Pancreas (tissue), 10 donors: ENCODE measurements at places on chromosomes 4 and X. TPM values are rescaled to one million over a fixed set of nuclear protein-coding genes. Genes with fewer than 3 reads are reported as not detected.

The BMX gene
- polyA plus RNA-seq = 0.27 TPM

The RAI2 gene
- 8.1 TPM for polyA plus RNA-seq

DNA sequence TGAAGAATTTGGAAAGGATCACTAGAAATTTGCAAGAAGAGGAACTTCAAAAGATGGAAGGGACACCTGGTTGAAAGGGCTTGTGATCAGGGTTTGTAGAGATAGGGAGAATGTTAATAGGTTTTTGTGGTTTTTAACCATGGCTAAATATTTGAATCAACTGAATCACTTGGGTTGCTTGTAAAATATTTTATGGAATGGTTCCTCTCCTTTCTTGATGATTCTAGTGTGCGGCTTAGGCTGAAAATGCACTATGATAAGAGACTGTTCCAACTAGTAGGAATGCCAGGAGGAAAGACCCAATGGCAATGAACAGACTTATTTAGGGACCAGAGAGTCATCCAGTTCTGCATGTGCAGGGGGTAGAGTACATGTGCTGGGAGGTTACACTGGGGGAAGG is 408.2 kb downstream of the ARHGAP24 start:
- DNase-seq = no peak

The RNF113A gene
- 9.9 TPM for polyA plus RNA-seq

The SYTL4 gene
- polyA plus RNA-seq = 23.7 TPM

DNA sequence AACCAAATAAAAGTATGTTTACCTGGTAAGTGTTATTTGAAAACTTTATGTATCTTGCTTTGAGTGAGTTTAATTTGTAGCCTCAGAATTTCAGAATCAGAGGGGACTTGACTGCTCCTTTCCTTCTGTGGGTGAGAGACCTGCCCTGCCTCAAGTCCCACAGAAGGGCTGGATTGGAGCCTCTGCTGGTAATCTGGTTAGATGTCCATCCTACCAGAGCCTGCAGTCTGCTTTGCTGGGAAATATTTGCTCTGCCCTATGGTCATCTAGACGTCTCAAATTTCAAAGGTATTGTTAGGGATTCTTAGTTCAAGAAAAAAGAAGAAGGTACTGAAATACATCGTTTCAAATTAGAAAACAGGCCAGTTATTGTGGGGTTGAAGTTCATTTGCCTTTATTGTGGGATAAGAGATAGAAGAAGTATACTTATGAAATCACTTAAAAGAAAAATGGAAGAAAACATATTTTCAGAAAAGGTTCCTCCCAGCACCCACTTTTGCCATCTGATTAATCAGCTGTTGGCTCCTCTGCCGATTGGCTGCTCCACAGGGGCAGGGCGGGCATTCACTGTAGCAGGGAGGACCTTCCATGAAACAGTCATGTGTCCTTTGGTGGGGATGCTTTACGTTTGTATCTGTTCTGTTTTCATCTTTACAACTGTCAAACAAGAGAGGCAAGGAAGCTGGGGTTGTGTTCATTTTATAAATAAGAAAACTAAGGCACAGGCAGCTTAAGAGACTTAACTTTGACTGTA is 73.3 kb upstream of the TLR2 start:
- DNase-seq = no peak

DNA sequence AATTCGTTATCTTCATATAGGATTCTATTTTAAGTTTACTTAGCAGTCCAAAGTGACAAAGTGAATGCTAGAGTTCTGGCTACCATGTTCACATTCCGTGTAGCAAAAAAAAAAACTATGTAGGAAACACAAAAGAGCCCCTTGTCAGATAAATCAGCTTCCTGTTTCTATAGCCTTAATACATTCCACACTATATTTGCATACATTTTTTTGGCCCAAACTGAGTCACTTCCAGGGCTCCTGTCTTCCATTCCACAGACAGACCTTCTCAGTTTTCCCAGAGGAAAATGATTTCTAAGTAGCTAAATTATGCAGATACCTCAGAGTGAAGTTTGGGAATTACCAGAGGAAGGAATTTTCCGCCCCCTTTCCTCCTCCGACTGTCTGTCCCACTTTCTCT is 841.9 kb upstream of the HS3ST1 start:
- DNase-seq = no peak

DNA sequence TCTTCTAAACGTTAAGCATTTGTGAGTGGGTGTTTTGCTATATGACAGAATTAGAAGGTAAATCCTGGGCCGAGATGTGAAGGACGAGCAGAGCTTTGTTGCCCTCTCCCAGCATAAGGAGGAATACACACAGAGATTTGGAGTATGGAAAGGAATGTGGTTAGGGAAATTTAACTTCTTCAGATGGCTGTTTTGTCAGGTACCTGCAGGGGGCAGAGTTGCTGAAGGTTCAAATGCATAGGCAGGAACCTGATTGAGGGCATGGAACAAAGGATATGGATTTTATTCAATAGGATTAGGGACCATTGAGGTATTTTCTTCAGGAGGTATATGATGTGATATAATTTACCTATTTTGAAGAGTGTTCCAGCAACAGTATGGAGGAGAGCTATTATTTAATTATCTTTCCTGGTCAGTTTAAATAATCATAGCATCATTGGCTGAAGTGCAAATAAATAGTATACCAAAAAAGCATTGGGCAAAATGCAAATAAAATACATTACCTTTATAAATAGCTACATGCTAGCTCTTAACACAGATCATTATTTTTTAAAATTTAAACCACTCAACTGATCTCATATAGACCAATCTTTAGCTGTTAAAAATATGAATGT is 143.6 kb downstream of the SLIT2 start:
- no peak for DNase-seq

The F8A3 gene
- polyA plus RNA-seq = not detected

DNA sequence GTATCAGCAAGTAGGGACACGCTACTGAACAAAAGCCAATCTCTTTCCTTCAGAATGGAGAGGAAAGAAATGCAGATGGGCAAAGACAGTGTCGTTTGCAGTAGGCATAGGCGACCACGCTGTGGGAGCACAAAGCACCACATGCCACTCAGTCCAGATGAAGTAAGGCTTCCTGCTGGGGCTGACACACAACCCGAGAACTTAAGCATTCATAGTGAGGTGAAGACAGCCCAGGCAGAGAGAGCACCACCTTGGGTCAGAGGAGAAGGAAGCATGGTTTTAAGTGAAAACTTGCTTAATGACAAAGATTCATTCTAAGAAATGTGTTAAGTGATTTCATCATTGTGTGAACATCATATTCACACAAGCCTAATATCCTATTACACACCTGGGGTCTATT is 238.8 kb downstream of the MGST2 start:
- DNase-seq = no peak

DNA sequence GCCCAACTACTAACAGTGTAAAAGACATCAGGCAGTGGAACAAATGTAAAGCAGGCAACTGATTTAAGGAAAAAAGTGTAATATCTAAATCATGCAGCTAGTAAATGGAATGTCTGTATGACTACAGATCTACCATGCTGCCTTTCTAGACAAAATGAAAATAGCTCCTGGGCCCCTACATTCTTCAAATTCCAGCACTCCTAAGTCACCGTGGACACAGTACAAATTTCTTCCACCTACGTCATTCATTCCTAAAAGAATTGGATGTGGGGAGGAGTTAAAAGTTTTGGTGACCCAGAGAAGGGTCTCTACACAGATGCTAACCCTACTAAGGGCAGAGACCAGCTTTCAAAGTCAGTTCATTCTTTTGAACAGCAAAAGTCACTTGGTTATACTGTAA is 137.2 kb upstream of the ARHGEF9 start:
- DNase-seq = no peak

GRCh38 chrX:19225909-19226308 is 103.6 kb upstream of the ADGRG2 start:
- no peak for DNase-seq

DNA sequence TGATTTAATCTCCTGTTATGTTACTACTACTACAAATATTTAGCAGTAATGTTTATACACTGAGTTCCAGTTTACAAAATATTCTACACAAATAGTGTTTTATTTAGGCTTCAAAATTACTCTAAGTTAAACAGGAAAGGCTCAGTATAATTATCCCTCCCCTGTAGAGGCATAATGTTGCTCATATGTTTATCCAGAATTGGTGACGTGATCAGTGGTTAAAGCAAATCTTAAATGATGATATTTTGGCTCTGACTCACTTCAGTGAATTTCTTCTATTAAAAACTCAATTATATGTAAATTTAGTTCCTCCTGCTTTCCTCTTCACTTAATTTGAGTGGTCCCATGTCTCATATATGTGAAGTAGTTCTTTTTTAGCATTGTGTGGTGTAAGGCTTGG is 438.5 kb downstream of the ADGRL3 start:
- DNase-seq = no peak

The SSX2B gene
- polyA plus RNA-seq = not detected

The SHROOM4 gene
- 1.3 TPM for polyA plus RNA-seq

- no peak for DNase-seq
These were observed 255.1 kb upstream of the GPRIN3 start for GRCh38 chr4:89562746-89563145.

DNA sequence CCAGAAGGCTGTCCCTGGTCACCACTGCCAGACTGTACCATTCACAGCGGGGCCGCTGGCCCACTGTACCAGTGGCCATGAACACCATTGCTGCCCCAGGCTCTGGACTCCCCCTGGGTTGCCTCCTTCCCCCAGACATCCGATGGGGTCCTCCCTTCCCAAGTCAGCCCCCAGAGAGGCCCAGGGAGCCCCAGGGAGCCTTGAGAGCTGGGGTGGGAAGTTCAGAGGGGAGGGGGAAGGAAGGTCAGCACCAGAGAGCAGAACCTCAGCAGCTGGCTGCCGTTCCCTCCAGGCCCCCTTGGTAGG is 441 bp upstream of the ARHGAP4 start:
- no peak for DNase-seq
